ENCODE measurements at places on chromosomes 2 and 18. TPM values are rescaled to one million over a fixed set of nuclear protein-coding genes. Genes with fewer than 3 reads are reported as not detected.

The RNF125 gene
- 31.9 TPM for total RNA-seq

- no peaks in the 10 kb centered on the region for H3K27me3 ChIP-seq
- no peaks in the 10 kb centered on the region for H3K4me1 ChIP-seq
- no peak overlapping the region for H3K27ac ChIP-seq
- DNase-seq = no peak
- no peaks in the 10 kb centered on the region for H3K36me3 ChIP-seq
- no peak overlapping the region for H3K4me3 ChIP-seq
These were observed 9.3 kb upstream of the KCNIP3 start for GRCh38 chr2:95287806-95288205.

- no peak for DNase-seq
- H3K4me1 ChIP-seq = no peaks in the 10 kb centered on the region
- no peak overlapping the region for H3K4me3 ChIP-seq
- no peaks in the 10 kb centered on the region for H3K27me3 ChIP-seq
- no peaks in the 10 kb centered on the region for H3K36me3 ChIP-seq
- H3K27ac ChIP-seq = no peak overlapping the region
These were observed 299.8 kb downstream of the TCF4 start for GRCh38 chr18:55287935-55288868.

GRCh38 chr18:45250479-45250878, 364.8 kb upstream of the SLC14A2 start:
- no peaks in the 10 kb centered on the region for H3K36me3 ChIP-seq
- peaks cover 32% of the 10 kb centered on the region for H3K27me3 ChIP-seq

DNA sequence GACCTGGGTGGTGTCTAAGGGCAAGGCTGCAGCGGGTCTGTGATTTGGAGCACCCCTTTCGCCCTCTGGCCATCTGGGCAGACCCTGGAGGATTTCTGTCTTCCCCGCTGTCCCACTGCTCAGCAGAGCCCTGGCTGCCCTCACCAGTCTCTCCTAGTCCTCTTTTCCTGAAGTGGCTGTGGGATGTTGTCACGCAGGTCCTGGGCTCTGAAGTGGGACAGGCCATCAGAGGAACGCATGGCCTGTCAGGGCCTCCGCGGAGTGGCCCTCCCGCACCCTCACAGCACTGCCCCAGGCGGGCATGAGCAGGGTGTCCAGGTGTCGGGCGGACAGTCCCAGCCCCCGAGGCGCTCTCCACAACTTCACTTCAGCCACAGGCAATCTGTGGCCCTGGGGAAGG, 1.1 kb upstream of the TMEM185B start:
- no peak for DNase-seq
- peaks cover 53% of the 10 kb centered on the region for H3K36me3 ChIP-seq
- H3K4me1 ChIP-seq = peaks cover 81% of the 10 kb centered on the region
- no peaks in the 10 kb centered on the region for H3K27me3 ChIP-seq

DNA sequence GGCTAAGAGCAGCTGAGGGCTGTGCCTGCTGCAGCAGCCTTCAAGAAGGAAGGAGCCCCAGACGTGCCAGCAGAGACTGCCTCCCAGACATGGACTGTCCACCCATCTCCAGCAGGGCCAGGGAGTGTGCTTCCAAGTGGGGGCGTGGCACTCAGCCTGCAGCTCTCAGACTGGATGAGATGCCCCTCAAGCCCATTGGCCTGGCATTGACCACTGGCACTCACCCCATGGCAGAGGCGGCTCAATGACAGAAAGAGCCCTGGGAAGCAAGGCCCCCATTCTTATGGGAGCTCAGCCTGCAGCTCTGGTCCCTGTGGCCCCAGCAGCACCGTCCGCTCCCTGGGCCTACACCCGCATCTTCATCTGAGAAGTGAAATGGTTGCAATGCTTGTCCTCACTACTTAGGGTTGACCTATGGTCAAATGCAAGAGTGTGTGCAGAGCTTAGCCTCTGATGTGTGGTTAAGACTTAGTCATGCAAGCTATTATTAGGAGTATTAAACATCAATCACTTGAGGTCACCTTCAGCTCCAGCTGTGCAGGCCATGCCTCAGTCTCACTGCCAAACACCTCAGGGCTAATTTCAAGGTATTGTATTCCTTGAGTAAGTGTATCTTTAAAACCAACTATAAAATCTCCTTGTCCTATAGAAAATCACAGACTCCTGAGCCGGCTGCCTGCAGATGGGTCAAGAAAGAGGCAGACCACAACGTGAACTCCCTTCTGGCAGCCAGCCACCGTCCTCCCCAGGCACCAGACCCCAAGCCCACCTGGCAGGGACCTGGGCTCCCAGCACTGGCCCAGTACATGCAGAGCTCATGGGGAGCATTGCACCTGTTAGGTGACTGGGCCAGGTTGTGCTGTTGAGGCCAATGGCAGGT, 194.8 kb downstream of the NDUFA10 start:
- peak; percentile 34 for DNase-seq
- H3K36me3 ChIP-seq = no peaks in the 10 kb centered on the region
- H3K4me3 ChIP-seq = no peak overlapping the region
- no peak overlapping the region for H3K27ac ChIP-seq

DNA sequence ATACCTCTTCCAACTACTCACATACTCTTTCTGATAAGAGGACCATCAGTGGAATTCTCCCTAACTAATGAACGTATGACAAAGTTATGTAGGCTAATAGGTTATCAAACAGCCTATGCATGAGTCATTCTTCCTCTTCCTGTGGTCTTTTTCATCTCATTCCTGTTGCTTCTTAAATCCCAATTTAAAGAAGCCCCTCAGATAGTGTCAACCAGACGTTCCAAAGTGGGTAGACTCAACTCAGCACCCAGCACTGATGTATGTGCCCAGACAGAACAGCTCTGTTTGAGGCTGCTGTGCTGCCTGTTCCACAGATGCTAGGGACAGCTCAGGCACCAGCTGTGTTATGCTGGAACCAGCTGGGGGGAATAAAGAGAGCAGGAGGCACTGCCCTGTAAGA, 52.6 kb downstream of the CXCR4 start:
- no peak overlapping the region for H3K4me3 ChIP-seq
- H3K4me1 ChIP-seq = peaks cover 36% of the 10 kb centered on the region
- no peaks in the 10 kb centered on the region for H3K27me3 ChIP-seq
- DNase-seq = no peak
- H3K36me3 ChIP-seq = peaks cover 17% of the 10 kb centered on the region

DNA sequence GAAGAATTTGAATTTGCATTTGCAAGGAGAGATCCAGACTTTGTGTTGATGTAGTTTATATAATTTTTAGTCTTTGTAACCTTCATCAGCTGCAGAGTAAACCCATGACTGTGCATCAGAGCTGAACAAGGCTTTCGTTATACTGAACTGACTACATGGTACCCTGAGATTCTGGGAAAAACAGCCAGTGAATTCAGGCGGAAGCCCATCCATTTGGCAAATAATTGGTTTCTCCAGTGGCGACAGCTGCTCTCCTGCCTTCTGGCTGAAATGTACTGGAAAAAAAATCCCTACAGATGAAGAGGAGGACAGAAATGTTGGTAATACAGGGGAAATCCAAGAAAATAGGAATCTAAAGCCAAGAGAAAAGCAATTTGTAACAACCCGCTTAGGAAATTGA, 657.5 kb upstream of the CDH7 start:
- H3K4me1 ChIP-seq = no peaks in the 10 kb centered on the region
- no peak overlapping the region for H3K4me3 ChIP-seq
- H3K27ac ChIP-seq = no peak overlapping the region
- no peak for DNase-seq
- no peaks in the 10 kb centered on the region for H3K36me3 ChIP-seq

The MMADHC gene
- 111 TPM for total RNA-seq

- H3K4me1 ChIP-seq = peaks cover 2% of the 10 kb centered on the region
- H3K4me3 ChIP-seq = no peak overlapping the region
These were observed 23.3 kb downstream of the MFF start for GRCh38 chr2:227348324-227348723.

The CSRNP3 gene
- not detected for total RNA-seq

The IGFBP5 gene
- total RNA-seq = 0.02 TPM

DNA sequence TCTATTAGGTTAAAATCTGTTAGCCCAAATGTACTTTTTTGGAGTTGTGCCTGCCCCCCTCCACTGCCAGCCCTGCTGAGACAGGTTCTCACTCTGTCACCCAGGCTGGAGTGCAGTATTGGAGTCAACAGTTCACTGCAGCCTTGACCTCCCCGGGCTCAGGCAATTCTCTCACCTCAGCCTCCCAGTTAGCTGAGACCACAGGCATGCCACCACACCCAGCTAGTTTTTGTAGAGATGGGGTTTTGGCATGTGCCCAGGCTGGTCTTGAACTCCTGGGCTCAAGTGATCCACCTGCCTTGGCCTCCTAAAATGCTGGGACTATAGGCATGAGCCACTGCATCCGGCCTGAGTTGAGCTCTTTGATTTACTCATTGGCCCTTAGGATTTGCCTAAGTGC, 110.7 kb downstream of the ICA1L start:
- H3K27ac ChIP-seq = no peak overlapping the region
- H3K4me3 ChIP-seq = no peak overlapping the region
- DNase-seq = no peak
- peaks cover 4% of the 10 kb centered on the region for H3K4me1 ChIP-seq

The SRD5A2 gene
- not detected for total RNA-seq

DNA sequence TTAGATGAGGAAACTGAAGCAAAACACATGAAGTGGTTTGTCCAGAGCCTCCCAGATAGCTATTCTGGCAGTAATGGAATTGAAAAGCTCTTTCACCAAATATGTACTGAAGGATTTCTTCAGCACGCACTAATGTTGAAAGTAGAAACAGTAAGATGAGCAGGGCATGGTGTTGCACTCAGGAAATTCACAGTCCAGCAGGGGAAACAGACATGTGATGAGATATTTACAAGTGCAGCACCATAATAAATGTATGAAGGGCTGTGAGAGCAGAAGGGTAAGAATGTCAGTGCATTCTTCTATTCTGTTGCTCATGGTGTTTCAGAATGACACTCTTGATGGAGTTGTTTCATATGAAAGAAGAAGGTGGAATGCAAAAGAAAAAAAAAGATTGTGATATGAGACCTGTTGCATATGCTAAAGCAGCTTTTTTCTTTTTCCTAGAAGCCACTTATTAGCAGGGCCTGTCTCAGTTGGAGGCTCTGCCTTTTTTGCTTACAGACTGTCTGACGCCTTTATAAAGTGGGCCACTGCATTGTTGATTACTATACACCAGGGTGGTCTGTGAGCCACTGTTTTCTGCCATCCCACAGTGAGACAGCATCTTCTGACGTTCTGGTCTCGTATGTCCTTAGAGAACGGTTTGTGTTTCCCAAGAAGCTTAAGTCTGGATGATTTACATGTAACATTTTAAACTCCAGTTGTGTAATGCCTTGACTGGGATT, 516.9 kb downstream of the ARHGAP15 start:
- H3K27me3 ChIP-seq = no peaks in the 10 kb centered on the region
- H3K36me3 ChIP-seq = peaks cover 32% of the 10 kb centered on the region
- H3K4me3 ChIP-seq = no peak overlapping the region
- H3K27ac ChIP-seq = no peak overlapping the region
- no peaks in the 10 kb centered on the region for H3K4me1 ChIP-seq

GRCh38 chr2:224944707-224945547, 97.3 kb downstream of the DOCK10 start:
- H3K36me3 ChIP-seq = peaks cover 42% of the 10 kb centered on the region
- H3K4me3 ChIP-seq = peak overlapping the region; percentile 86
- DNase-seq = no peak
- peak overlapping the region; percentile 85 for H3K27ac ChIP-seq

The PIEZO2 gene
- not detected for total RNA-seq

DNA sequence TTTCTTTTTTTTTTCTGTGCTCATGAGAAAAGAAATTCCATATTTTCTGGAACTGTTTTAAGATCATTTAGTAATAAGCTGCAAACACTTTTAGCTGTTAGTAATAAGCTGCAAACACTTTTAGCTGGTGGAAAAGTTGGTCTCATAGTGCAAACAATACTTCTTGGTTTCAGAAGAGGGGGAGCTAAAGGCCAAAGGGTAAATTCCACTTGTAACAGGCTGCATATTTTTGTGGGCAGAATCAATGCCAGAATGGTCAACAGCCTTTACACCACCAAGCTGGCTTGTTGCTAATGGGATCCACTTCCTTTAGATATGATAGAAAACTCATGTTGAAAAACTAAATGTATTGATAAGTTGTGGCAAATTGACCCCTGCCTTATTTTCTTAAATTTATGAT, 356.8 kb downstream of the NR4A2 start:
- H3K4me3 ChIP-seq = no peak overlapping the region
- no peak overlapping the region for H3K27ac ChIP-seq
- H3K36me3 ChIP-seq = no peaks in the 10 kb centered on the region
- DNase-seq = no peak
- H3K4me1 ChIP-seq = no peaks in the 10 kb centered on the region

GRCh38 chr2:64832936-64833335, 156.3 kb upstream of the SLC1A4 start:
- H3K27me3 ChIP-seq = peaks cover 10% of the 10 kb centered on the region

DNA sequence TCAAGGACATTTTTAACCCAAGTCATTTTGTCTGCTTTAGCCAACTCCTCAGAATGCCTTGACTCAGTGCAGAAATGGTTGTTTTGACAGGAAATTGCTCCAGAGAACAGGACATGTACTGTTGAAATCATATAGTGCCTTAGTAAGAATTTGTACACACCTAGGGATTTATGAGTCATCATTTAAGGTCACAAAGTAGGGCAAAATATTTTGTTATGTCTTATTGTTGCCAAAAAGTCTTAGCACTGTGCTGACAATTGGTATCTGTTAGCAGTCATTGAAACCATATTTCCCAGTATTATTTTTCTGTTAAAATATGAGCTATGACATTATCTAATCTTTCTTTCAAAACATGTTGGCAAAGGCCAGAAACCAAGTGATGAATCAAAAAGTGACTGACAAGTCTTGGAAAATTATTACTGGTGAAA, 104.5 kb downstream of the OSBPL6 start:
- peaks cover 46% of the 10 kb centered on the region for H3K27me3 ChIP-seq
- no peak overlapping the region for H3K4me3 ChIP-seq
- no peaks in the 10 kb centered on the region for H3K36me3 ChIP-seq
- H3K4me1 ChIP-seq = no peaks in the 10 kb centered on the region
- no peak overlapping the region for H3K27ac ChIP-seq
- no peak for DNase-seq

The NOSTRIN gene
- not detected for total RNA-seq

DNA sequence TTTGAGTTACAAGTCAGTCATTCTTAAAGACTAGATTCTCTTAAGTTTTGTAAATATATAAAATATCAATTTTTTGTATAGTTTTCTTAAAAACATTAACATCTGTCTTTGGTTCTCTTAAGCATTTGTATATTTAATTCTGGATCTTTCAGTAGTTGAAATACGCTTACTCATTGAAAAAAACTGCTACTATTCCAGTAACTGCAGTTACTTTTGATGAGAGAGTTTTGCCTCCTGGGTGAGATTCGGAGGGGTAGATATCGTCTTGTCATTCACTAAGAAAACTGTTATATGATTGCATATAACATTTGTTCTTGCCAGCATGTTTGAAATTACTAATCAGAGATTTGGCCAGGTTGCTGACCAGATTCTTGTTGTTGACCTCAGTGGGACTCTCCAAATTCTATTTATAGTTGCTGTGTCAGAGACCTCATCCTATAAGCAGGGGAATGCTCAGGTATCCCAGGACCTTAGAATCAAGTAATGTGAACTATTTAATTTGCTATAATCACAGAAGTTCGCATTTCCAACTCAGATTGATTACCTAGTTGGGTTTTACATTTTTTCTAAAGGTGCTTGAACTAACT, 7.9 kb downstream of the AGPS start:
- H3K27ac ChIP-seq = no peak overlapping the region
- H3K27me3 ChIP-seq = no peaks in the 10 kb centered on the region
- H3K4me3 ChIP-seq = no peak overlapping the region
- peaks cover 48% of the 10 kb centered on the region for H3K4me1 ChIP-seq
- peaks cover 24% of the 10 kb centered on the region for H3K36me3 ChIP-seq

GRCh38 chr2:109080757-109081156, 48.2 kb upstream of the SH3RF3 start:
- H3K4me3 ChIP-seq = no peak overlapping the region
- H3K27ac ChIP-seq = no peak overlapping the region
- H3K27me3 ChIP-seq = peaks cover 3% of the 10 kb centered on the region
- no peaks in the 10 kb centered on the region for H3K36me3 ChIP-seq

Measured in activated CD8-positive, alpha-beta memory T cell treated with anti-CD3 and anti-CD28 coated beads, Interleukin-2, amount 10 ng/mL, durations not matched to agents 7 days and 5 days (primary cell).